ENCODE measurements at places on chromosomes 11 and 22. TPM values are rescaled to one million over a fixed set of nuclear protein-coding genes. Genes with fewer than 3 reads are reported as not detected.
A peak's percentile ranks its signal among the peaks of the same experiment; 100 is the strongest.

Gene PIWIL4
- total RNA-seq: 0.29 TPM

Gene DEFB131B
- not detected for total RNA-seq

Gene MUC6
- not detected for total RNA-seq

Gene FAT3
- total RNA-seq: not detected

Gene OVOL1
- total RNA-seq: not detected

Gene TP53I11
- 17.6 TPM for total RNA-seq

GRCh38 chr22:35914665-35915476 lies 113.8 kb downstream of the RBFOX2 start:
- DNase-seq: no peak

- no peak for DNase-seq
Observed at GRCh38 chr22:46292732-46293131, 3.9 kb upstream of the GTSE1 start.

DNA sequence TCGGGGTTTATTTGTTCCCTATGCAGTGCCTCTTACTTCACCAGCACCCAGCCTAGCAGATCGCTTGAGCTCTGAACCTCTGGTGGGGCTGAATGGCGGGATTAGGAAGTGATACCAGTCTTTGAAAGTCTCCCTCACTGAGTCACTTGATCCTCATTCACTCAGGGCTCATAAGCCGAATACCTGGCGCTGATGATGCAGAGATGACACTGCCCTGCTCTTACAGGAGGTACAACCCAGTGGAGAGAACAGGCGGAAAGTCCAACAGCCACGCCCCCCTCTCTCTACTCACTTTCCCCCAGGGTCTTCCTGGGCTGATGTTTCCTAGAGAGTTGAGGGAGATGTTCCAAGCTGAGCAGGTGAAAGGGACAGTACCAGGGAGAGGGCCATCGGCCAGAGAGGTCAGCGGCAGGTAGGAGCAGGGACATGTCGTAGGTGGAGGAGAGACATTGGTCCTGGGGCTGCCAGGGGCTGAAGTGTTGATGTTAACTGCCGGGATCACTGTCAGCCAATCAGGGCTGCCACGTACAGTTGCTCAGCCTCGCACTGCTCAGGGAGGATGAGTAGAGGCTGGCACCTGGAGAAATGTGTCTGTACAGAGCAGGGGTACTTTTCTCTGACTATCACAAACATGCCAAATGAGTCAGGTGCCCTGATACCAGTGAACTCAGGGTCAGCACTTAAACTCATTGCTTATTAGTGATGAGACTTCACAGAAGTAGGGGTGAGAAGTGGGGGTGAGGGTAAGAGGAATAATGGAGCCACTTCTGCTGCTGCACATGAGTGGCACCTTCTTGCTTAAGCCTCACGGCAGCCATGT lies 9.9 kb upstream of the APOBEC3A start:
- DNase-seq: peak; percentile 68

- DNase-seq: no peak
Observed at GRCh38 chr11:14347494-14347893, 11.5 kb downstream of the RRAS2 start.

DNA sequence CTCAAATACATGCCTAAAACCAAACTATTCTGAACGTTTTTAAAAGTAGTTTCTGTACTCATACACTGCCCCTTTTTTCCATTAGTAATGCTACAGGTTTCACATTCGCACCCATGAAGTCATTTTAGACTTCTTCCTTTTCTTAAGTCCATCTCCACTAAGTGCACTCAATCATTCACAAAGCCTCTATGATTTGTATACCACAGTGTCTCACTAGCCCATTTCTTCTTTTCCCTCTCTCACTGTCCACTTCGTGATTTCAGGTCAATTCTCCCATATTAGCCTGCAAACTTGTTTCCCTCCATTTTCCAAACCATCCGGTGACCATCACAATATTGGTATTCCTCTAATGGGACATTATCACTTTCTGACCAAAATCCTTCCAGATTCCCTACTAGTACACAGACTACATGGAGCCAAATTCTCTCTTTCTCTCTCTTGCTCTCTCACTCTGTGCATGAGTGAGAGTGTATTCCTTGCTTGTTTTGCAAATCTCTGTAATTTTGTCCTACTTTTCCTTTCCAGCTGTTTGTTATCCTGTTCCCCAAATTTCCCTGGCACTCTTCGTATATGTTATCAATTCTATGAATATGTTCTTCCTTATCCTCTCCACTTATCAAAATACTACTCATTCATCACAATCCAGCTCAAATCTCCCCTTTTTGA lies 3.4 kb upstream of the ZC3H12C start:
- no peak for DNase-seq

DNA sequence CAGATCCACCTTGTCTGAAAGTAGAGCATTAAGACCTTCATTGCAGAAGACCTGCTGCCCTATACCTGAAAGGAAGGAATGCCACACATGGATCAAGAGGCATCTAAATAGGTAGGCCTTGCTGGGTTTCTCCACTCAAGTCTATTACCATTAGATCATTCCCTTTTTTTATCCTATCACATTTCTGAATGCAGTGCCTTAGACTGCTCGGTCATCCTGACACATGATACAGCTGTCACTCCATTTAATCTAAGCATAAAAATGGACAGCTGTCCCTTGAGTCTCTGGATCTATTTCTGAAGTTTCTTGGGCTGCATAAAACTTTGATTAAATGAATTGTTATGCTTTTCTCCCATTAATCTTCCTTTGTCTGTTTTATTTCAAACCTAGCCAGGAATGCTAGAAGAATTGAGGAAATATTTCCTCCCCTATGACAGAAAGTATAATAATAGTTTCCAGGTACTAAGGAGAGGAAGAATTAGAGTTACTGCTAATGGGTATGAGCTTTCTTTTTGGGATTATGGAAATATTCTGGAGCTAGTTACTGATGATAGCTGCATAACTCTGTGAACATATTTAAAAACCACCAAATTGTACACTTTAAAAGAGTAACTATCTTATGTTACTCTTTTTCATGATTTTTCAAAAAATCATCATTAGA lies 88.0 kb downstream of the DLG2 start:
- no peak for DNase-seq

DNA sequence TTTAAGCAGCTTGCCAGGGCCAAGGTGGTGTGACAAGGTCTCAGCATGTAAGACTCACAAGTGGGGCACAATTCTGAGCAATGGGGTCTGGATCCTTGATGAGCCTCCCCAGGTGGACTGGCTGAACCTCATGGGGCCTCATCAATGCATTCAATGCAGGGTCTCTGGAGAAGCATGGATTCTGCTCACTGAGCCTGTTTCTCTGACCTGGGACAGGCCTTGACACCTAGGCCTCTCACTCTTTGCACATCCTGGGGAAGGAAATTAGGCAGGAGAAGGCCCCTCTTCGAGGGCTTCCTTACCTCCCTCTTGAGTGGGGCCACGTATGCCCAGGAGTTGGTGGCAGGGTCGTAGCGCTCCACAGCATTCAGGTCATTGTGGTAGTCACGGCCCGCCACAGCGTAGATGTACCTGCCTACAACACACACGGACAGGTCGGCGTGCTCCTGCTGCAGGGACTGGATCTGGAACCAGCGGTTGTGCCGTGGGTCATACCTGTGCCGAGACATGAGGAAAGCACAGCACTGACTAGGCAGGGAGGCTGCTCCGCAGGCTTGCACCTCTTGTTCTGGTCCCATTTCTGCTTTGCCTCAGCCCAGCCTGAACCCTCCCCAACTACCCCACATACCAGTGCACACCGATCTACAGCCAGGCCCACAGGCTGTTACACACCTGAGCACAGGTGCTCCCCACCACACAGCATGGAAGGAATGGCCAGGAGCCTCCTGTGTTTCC lies 20.0 kb upstream of the SCARF2 start:
- no peak for DNase-seq

GRCh38 chr11:15234796-15235195 lies 120.1 kb downstream of the INSC start:
- DNase-seq: no peak

DNA sequence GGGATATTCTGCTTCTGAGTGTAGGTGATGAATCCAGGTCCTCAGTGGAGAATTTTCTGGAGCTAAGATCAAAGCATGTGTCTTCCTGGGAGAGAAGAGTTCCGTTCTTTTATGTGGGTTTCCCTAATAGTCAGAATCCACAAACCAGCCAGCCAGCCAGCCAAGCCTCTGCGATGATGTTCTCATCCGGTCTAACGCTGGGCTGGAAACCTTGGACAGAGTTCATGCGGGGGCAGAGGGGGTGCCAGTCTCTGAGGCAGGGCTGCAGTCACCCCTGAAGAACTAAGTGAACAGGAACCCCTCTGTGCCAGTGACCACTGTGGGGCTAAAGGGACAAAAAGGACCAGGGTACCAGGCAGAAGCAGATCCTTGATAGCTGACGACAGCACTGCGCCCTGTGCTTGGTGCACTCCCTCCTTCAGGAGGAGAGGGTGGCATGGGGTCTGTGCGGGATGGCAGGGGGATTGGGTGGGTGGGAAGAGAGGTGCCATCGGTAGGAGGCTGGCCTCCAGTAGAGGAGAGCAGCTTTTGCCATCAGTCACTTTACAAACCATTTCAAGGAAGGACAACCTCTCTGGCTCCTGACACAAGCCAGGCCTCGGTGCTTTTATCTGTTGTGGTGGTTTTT lies 27.1 kb downstream of the ADAMTS15 start:
- DNase-seq: no peak

DNA sequence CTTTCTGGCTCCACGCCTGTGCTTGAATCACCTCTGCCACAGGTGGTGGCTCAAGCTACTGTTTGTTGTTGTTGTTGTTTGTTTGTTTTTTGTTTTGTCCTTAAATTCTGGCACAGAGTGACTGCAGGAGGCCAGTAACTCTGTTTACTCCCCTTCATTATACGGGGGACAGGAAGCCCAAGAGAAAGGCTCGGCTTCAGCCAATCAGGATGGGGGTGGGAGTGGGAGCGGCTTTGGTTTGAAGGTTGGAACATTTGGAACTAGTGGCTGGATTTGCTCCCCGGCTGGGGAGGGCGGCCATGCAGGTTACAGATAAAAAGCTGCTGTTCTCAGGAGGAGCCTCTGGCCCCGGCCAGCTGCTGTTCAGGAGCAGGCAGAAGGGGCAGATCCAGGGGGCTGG lies 19.7 kb upstream of the CABP2 start:
- DNase-seq: no peak

- DNase-seq: no peak
Observed at GRCh38 chr22:27935897-27936296, 16.8 kb upstream of the PITPNB start.

- DNase-seq: no peak
Observed at GRCh38 chr11:88340366-88340935, 2.9 kb upstream of the CTSC start.

GRCh38 chr11:133547808-133548494 lies 15.7 kb upstream of the OPCML start:
- DNase-seq: no peak

DNA sequence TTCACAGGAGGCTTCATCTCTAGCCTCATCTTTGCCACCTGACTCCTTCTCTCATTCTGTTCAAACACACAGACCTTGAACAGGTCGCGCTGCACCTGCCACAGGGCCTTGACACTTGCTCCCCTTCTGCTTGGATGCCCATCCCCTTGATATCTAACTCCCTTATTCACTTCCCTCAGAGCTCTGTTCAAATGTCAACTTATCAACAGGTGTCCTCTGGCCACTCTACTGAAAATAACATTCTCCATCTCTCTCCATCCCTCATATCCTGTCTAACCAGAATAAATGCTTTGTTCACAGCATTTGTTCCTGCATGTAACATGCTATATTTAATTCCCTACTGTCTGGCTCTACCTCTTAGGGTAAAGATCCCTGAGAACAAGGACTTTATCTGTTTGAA lies 67.2 kb upstream of the DRD2 start:
- no peak for DNase-seq

GRCh38 chr11:120185706-120186455 lies 25.0 kb upstream of the OAF start:
- no peak for DNase-seq

All from activated CD4-positive, alpha-beta memory T cell treated with anti-CD3 and anti-CD28 coated beads for 36 hours (primary cell).